ENCODE measurements at places on chromosomes 1 and 21.

GRCh38 chr1:156885314-156885713, 8.2 kb upstream of the PEAR1 start:
- DNase-seq: no peak
- no peaks in the 10 kb centered on the region for H3K27me3 ChIP-seq
- no peak overlapping the region for H3K4me3 ChIP-seq
- H3K27ac ChIP-seq: no peak overlapping the region
- H3K36me3 ChIP-seq: no peaks in the 10 kb centered on the region
- no peaks in the 10 kb centered on the region for H3K4me1 ChIP-seq

DNA sequence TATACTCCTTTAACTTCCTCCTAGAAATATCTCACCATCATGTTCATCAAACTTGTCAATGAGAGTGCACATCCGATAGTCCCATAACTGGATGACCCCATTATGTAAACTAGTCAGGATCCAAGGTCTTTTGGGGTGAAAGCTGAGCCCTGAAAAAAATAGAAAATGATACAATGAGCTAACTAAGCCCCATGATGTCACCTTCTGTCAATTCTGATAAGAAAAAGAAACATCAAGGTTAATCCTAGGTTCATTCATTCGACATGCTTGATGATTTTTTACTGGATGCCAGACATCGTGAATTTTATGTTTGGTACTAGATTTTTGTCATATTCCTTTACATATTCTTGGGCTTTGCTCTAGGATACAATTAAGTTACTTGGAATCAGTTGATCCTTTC, 2.9 kb downstream of the COPA start:
- DNase-seq: no peak
- no peak overlapping the region for H3K4me3 ChIP-seq
- H3K36me3 ChIP-seq: peaks cover 47% of the 10 kb centered on the region
- no peaks in the 10 kb centered on the region for H3K27me3 ChIP-seq

GRCh38 chr1:15275921-15276683, 29.1 kb downstream of the FHAD1 start:
- H3K4me3 ChIP-seq: no peak overlapping the region
- H3K4me1 ChIP-seq: no peaks in the 10 kb centered on the region
- DNase-seq: peak; percentile 40
- no peaks in the 10 kb centered on the region for H3K27me3 ChIP-seq
- no peak overlapping the region for H3K27ac ChIP-seq

DNA sequence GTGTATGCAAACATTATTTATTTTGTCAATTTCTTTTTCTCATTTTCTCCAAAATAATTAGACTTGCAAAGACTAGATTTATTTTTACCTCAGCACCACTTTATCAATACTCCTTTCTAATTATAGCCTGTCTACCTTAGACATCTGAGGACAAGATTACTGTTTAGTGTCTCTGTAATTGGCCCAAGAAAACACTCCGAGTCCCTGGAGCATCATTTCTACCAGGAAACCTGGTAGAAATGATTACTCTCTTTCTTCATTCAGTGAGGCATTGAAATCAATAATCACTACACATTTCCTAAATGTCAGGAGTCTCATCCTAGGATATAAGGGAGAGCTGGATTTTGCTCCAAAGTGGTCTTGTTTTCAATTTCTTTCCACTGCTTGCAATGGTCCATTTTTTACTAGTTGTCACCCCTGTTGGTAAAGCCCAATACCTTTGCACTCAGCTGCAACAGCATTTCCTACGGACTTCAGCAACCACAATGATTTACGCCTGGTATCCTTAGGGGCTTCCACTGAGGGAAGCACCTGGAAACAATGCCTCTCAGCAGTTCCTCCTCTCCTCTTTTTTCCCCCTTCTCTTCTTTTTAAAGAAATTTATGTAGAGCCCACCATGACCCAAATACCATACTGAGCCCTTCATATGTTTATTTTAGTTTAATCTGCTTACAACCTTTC, 64.6 kb downstream of the GRIK1 start:
- H3K27me3 ChIP-seq: no peaks in the 10 kb centered on the region
- H3K4me3 ChIP-seq: no peak overlapping the region
- no peaks in the 10 kb centered on the region for H3K4me1 ChIP-seq
- DNase-seq: no peak

DNA sequence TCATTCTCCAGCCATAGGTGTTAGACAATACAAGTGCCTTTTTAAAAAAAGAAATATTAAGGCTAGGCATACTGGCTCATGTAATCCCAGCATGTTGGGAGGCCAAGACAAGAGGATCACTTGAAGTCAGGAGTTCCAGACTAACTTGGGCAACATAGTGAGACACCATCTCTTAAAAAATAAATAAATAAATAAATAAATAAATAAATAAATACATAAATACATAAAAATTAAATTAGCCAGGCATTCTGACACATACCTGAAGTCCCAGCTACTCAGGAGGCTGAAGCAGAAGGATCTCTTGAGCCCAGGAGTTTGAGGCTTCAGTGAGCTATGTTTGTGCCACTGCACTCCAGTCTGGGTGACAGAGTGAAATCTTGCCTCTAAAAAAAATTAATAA, 85.8 kb upstream of the ATP1B1 start:
- H3K27ac ChIP-seq: no peak overlapping the region
- no peaks in the 10 kb centered on the region for H3K4me1 ChIP-seq
- no peak overlapping the region for H3K4me3 ChIP-seq
- no peaks in the 10 kb centered on the region for H3K27me3 ChIP-seq
- no peak for DNase-seq

GRCh38 chr1:228178737-228179684, 13.4 kb downstream of the IBA57 start:
- no peak overlapping the region for H3K4me3 ChIP-seq
- H3K4me1 ChIP-seq: peaks cover 4% of the 10 kb centered on the region
- H3K27ac ChIP-seq: no peak overlapping the region
- no peaks in the 10 kb centered on the region for H3K27me3 ChIP-seq
- DNase-seq: no peak
- H3K36me3 ChIP-seq: no peaks in the 10 kb centered on the region

DNA sequence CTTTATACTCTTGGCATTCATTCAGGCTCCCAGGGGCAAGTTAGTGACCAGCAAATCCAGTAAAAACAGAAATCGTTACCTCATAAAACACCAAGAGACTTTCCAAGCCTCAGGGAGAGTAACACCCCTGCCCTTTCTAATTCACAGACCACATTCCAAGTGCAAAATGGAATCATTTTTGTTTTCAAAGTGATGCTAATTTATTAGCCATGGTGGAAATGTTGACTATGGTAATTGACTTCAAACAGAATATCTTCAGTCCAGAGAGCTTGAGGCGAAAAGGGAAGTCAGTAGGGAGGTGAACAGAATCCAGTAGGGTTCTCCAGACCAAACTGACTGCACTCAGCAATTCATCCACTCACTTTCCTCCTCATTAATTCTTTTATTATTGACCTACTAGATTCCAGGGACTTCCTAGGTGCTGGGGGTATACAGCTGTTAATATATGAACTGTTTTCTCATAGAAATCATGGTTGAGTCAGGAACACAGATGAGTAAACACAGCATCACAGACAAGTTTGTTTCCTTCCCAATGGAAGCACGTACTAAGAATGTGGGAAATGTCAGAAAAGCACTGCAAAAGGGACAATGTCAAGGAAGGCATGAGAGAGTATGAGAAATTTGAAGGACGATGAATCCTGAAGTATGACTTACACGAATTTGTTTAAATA, 388.5 kb upstream of the C1orf87 start:
- DNase-seq: no peak
- no peaks in the 10 kb centered on the region for H3K27me3 ChIP-seq
- H3K36me3 ChIP-seq: no peaks in the 10 kb centered on the region
- no peak overlapping the region for H3K4me3 ChIP-seq
- H3K27ac ChIP-seq: no peak overlapping the region

- H3K27ac ChIP-seq: no peak overlapping the region
- H3K27me3 ChIP-seq: no peaks in the 10 kb centered on the region
- no peaks in the 10 kb centered on the region for H3K36me3 ChIP-seq
- no peak for DNase-seq
- peaks cover 16% of the 10 kb centered on the region for H3K4me1 ChIP-seq
- no peak overlapping the region for H3K4me3 ChIP-seq
Observed at GRCh38 chr21:42120101-42120902, 49.2 kb downstream of the UMODL1 start.

Measured in vagina (tissue), 2 donors.